ENCODE measurements at places on chromosomes 6 and 20.

GRCh38 chr6:150766201-150766997 is 99.1 kb upstream of the MTHFD1L start:
- peak; percentile 12 for DNase-seq

GRCh38 chr6:128186729-128187128 is 285.9 kb upstream of the THEMIS start:
- DNase-seq: no peak

DNA sequence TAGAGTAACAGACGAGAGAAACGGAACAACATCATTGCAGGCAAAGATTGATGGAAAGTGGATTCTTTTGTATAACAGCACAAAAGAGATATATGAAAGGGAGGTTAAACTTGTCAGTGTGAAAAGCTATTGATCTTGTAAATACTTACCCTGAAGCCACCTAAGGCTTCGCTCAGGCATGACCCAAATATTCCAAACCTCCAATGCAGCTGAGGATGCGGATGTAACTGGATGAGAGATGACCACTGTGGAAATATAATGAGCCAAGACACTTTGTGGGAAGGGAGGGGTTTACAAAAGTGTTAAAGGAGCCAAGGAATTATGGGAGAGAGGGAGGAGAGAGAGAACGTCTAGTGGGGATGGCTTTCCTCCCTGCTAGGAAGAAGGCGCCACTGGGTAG is 112.0 kb downstream of the DOK5 start:
- DNase-seq: no peak

GRCh38 chr20:49786196-49786595 is 26.4 kb upstream of the SLC9A8 start:
- DNase-seq: no peak

- no peak for DNase-seq
Measured at GRCh38 chr6:7132398-7133035, 24.8 kb downstream of the RREB1 start.

DNA sequence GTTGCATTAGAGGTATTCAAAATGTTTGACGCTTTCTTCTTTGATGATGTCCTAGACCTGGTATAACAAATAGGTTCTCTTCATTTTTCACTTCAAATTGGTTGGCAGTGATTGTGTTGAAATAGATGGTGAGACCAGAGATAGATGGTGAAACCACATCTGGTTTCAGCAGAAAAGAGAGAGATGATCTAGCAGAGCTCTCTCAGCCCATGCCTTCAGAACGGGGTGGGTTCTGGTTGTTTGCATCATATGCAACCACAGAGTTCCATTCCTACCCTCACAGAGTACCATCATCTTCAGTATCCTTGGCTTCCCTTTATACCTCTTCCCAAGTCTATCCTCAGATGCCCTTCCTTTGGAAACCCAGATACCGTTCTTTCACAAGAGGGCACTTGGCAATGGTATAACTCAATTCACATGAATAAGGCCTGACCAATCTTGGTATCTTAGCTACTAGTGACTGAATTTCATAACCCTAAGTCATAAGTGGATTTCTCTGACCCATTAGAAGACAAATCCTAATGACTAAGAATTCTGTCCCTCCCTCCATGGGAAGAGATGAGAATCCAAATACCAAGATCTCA is 93.7 kb downstream of the UBE3D start:
- DNase-seq: no peak

GRCh38 chr6:72218125-72218524 is 331.8 kb downstream of the RIMS1 start:
- no peak for DNase-seq

DNA sequence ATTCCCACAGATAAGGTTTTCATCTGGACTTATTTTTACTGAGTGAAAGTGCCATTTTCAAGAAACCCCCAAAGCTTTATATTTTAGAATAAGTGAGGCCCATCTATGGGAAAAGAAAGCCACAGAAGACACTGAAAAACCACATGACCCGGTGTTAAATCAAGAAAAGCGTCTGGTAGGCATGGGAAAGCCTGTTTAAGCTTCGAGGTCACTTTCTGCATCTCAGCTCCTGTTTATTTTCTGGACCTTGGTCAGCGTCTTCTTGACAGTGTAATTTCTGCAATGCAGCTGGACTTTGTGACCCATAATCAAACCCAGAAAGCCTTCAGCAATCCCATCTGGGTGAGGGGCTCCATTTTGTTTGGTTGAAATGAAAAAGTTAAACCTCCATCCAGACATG is 59.6 kb upstream of the NEDD9 start:
- DNase-seq: no peak

DNA sequence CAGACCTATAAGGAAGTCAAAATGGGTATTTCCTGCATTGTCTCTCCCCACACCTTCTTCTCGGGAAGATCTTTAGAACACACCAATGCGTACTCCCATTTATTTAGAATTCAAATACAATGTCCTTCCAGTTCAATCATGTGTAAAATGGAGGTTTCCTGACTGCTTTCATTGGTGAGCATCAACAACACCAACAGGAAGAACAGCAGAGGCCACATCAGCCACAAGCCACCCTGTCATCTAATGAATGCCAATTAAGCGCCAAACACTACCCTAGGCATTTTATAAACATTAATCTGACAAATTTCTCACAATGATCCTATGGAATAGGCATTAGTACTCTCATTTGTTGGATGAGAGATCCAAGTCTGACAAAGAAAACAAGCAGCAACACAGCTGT is 68.4 kb upstream of the SMLR1 start:
- no peak for DNase-seq

GRCh38 chr6:80104520-80104919 is 2.0 kb upstream of the BCKDHB start:
- no peak for DNase-seq

- no peak for DNase-seq
Measured at GRCh38 chr6:147244832-147245231, 40.6 kb downstream of the STXBP5 start.

DNA sequence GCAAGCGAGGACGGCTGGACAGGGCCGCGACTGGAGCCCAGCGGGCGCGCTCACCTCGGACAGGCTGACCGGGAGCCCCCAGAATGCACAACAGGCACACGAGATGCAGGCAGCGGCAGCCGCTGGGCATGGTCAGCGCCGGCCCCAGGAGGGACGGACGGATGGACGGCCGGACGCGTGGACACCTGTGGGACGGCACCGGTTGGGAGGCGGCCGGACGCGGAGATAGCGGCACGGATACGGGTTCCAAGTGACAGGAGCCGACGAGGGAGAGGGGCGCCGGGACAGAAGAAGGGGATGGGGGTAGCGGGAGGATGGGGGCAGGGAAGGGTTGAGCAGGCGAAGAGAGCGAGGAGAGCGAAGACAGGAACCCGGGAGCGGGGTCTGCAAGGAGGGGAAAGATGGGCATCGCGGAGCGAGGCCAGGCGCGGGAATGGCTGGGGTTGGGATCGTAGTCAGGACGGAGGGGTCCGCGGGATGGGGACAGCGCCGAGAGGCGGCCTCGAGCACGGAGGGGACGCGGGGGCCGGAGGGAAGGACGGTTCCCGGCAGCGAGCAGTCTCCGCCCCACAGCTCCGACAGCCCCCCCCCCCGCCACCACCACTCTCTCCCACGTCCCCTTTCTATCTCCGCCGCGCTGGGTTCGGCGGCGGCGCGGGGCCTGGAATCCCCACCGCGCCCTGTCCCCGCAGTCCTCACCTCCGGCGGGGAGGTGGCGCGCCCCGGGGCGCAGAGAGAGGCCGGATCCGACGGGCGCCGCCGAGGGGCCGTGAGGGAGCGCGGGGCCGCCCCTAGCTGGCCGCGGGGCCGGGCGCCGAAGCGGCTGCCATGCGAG is 435 bp downstream of the DLK2 start:
- DNase-seq: peak; percentile 74

GRCh38 chr6:144008120-144008811 is at the start of gene PLAGL1:
Gene PLAGL1, minus strand, starts transcription at chr6:144008259. Its CDS starts 60,123 bp downstream, at chr6:143948136.
- no peak for DNase-seq

- DNase-seq: no peak
Measured at GRCh38 chr20:53625311-53626129, 31.9 kb upstream of the ZNF217 start.

- DNase-seq: no peak
Measured at GRCh38 chr6:255751-256083, 36.6 kb upstream of the DUSP22 start.

DNA sequence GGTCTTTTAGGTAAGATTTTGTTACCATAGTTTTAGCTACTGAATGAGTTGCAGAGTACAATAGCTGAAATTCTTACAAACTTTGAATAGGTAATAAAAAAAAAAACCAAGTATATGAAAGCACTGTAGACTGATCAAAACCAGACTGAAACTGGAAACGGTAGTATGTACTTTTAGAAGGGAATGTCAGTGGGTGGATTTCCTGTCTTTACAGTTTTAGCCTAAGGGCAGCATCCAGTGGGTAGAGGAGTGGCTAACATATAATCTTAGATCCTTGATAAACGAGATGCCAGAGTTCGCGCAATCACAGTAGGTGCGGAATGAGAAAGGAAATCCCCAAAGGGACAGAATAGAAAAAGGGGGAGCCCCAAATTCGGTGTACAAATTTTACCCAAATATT is 385.9 kb upstream of the RUNX2 start:
- no peak for DNase-seq

DNA sequence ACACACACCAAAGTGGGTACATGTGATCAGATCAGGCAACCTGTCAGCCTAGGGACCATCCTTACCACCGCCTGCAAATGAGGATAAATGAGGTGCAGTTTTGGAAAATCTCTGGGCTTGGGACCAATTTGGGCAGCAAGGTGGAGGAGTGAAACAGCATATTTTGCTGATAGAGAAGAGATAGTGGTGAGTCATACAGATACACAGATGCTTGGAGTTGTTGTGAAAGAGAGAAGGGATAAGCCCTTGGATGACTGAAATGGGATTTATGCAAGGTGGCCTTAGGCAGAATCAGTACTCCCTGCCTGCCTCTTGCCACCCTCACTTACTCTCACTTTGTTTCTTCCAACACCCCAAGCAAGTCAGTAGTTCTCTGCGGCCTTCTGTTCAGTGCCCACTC is 34.7 kb downstream of the BMP2 start:
- DNase-seq: no peak

GRCh38 chr20:49680484-49680883 is 33.2 kb downstream of the B4GALT5 start:
- DNase-seq: no peak

GRCh38 chr20:35490736-35491181 is 35.4 kb downstream of the CEP250 start:
- no peak for DNase-seq

DNA sequence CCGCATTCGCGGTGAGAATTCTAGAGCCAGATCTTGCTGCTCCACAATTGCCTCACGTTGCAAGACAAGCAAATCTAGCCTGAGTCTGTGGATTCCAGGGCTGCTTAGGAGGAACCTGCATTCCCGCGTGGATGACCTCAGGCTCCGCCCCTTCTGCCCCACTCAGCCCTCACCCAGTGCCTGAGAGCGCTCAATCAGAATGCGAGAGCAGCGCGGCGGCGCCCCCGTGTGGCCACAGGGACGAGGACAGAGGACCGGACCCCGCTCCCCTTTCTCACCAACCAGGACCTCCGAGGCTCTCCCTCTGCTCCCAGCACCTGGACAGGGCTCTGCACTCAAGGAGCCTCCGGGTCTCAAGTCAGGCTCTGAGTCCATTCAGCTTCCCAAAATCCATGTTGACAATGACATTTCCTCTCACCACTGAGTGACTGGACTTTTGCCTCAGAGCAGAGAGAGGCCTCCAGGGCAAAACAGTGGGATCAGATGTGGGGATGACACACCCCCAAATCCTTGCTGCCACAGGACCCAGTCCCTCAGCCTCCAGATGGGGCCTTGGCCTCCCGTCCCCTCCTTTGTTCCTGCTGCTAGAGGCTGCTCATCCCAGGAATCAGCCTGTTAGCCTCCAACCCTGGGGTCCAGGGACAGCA is 52.0 kb downstream of the RPP21 start:
- DNase-seq: peak; percentile 38

DNA sequence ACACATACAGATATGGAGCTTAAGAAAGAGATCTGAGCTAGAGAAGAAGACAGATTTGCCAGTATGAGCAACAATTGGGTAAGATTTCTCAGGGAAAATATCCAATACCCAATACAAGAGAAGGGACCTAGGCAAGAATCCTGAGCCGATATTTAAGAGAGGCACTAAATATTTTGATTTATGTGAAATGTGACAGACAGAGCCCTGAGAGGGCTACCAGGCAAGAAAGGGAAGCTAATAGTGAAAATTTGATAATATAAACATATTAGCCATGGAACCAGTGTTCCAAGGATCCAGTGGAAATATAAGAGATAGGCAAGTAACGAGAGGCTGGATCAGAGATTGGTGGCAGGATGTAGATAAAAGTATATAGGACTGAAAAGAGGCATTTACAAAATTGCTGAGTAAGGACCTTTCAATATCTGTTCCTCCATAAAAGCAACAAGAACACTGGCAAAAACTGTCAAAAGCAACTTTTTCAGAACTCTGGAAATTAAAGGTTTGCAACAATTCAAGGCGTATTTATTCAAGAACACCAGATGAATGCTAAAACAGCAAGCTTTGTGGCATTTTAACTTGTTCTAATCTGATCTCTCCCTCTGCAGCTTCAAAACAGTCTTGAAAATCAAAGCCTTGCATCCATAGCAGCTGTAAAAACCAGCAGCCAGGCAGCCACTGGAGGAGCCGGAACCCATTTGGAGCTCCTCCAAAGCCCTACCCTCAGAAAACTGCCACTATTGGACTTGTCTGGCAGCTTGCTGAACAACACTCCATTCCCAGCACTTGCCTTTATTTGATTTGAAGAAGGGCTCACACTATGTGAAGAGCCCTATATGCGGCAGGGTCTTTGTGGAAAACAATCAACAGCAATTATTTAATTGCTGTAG is 58.8 kb downstream of the REV3L start:
- peak; percentile 29 for DNase-seq

- no peak for DNase-seq
Measured at GRCh38 chr20:40706977-40707582, 18.0 kb upstream of the MAFB start.

GRCh38 chr20:24708411-24709295 is 239.2 kb downstream of the SYNDIG1 start:
- DNase-seq: no peak

DNA sequence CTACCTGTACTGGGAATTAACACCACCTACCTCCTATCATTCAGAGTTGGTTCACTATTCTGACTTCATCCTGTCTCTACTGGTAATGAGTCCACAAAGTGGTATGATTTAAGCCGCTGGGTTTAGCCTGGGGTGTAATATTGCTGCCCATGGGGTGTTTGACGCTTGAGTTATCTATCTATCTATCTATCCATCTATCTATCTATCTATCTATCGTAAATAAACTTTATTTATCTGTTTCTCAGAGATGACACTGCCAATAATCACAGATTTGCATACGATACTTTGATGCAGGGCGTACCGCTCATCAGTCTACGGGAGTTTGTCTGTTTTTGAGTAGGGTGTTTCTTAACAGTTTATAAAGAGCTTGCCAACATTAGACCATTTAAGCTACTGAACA is 73.6 kb upstream of the ZNF184 start:
- no peak for DNase-seq

All from fibroblast of the conjunctiva (primary cell).